ENCODE measurements at places on chromosomes 7 and 10.

DNA sequence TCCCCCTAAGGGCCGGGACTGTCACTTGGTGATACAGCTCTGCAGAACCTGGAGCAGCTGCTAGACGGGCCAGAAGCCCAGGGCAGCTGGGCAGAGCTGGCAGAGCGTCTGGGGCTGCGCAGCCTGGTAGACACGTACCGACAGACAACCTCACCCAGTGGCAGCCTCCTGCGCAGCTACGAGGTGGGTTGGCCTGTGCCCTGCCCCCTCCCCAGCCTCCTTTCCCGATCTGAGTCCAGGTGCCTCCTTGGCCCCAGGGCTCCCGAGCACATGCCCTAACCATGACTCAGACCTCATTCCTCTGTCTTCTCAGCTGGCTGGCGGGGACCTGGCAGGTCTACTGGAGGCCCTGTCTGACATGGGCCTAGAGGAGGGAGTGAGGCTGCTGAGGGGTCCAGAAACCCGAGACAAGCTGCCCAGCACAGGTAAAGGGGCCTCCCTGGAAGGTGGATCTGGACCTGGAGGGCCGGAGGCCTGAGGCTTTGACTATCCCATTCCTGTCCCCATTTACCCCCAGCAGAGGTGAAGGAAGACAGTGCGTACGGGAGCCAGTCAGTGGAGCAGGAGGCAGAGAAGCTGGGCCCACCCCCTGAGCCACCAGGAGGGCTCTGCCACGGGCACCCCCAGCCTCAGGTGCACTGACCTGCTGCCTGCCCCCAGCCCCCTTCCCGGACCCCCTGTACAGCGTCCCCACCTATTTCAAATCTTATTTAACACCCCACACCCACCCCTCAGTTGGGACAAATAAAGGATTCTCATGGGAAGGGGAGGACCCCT is 6.4 kb downstream of the NFKB2 start:
- DNase-seq = no peak

DNA sequence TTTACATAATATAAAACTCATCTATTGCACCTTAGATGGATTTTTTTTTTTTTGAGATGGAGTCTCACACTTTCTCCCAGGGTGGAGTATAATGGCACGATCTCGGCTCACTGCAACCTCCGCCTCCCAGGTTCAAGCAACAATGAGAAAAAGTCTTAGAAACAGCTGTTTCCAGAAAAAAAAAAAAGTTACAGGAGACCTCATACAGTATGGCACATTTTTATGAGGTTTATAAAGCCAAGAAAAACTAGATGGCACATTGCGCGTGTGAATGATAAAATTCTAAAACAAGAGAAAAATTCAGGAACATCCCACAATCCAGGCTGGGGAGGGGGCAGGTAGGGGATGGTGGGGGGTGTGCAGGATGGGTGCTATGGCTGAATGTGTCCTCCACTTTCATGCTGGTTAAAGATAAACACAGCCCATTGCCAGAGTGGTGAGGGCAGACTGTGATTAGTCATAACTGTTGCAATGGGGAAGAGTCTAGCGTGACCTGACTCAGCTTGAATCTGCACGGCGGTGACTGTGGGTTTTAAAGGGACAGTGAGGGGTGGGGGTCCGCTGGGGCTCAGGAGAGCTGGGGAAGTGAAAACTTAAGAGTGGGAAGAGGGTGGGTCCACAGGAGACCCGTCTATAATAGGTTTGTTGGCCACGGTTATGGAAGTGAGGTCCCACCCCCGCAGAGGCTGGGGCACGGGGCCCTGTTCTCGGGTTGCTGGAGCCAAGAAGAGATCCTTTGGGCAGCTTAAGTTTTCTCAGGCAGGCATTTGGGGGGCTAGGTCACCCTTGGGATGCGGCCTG is 11.9 kb upstream of the LRRC27 start:
- peak; percentile 34 for DNase-seq

DNA sequence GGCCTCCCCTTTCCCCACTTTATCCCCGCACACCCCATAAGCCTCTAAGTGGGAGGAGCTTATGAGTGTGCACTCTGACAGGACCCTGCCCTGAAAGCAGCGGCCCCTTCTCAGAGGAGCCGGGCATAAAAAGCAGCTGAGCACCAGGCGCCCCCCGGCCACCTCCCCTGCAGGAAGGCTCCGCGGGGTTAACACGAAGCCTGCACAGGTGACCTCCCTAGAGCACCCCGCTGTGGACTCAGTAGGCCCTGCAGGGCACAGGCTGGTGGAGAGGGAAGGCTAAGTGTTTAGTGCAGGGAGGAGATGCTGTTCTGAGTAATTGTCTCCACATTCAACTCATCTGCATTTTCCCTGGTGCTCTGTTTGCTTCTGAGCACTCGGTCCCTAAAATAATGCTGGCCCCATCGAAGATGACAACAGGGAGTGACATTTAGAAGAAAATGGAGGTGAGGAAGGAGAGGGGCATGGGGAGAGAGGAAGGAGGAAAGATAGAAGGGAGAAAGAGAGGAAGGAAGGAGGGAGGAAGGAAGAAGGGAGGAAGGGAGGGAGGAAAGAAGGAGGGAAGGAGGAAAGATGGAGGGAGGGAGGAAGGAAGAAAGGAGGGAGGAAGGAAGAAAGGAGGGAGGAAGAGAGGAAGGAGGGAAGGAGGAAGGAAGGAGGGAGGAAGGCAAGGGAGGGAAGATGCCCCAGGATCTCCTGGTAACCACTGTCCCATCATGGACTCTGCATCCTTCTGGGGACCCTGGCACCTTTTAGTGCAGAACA is 25.4 kb upstream of the CNPY1 start:
- DNase-seq = no peak

DNA sequence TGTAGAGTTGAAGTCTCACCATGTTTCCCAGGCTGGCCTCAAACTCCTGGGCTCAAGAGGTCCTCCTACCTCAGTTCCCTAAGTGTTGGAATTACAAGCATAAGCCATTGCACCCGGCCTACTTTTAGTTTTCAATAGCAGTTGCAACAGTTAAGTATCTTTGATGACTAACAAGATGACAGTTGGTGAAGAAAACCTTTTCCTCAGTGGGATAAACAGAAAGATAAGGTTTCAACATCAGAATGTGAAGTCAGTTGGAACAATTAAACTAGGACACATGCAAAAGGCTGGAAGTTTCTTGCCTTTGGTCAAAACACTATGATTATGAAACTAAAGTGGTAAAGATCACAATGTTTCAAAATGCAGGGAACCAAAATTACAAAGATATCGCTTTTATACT is 169.2 kb downstream of the ZNF438 start:
- DNase-seq = no peak

DNA sequence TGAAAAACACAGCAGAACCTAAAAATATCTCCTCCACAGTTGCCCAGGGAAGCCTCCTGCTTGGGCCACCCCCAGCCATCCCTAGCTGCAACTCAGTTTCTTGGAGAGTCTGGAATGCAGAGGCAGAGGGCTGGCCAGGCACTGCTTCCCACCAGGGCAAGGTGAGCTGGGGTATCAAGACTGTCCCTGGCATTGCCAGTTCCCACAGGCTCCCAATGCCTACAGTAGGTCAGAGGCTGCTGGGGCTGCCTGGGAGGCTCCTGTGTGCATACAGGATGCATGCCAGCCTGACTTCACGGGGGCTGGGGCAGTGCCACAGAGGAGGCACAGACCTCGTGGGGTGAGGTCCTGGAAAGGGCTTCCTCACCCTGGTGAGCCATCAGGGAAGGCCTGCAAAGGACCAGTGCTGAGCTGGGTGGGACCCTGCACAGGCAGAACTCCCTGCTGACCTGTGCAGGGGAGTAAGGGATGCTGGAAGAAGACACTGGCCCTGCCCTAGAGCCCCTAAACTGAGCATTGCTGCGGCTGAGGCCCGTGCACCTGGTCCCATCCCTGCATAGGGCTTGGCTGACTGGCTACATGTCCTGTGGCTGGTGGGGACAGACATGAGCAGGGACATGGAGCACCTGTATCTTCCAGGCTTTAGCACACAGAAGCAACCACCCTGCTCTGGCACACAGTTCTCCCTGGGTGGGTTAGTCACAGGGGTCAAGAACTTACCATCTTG is 121.9 kb upstream of the RET start:
- DNase-seq = no peak

- DNase-seq = no peak
These were observed 75.0 kb downstream of the RHOBTB1 start for GRCh38 chr10:60868946-60869345.

GRCh38 chr7:48085942-48086341 is 3.1 kb upstream of the UPP1 start:
- DNase-seq = no peak

DNA sequence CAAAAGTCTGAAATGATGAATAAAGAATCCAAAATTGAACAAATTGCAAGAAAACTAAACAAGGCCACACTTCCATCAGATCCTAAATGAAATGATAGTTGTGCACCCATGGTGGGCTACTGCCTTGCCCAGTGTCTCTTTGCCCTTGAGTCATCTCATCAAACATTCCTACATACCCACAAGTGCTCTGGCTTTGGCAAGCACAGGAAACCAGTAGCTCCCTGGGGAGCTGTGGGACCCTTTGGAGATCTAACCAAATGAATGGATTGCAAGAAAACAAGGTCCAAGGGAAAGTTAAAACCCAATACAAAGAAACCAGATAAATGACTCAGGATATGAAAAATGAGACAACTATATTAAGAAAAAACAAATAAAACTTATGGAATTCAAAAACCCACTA is 129.8 kb upstream of the TMEM229A start:
- DNase-seq = no peak

GRCh38 chr10:88236121-88236743 is 346.9 kb downstream of the RNLS start:
- no peak for DNase-seq

DNA sequence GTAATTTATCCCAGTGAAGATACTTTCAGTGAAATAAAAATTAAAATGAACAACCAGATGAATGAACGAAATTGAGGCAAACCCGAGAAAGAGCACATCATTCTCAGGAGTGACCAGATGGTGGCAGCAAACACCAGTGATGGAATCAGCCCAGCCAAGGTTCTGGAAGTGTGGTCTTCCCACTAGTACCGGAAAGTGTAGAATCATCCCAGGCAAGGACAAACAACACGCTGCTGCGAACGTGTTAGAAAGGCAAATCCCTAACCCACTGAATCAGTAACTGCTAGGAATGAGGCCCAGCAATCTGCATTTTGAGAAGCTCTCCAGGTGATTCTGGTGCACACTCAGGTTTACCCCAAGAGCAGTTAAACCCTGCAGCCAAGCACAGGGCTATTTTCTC is 15.5 kb upstream of the SLC18A3 start:
- DNase-seq = no peak

GRCh38 chr10:51371743-51372142 is 297.5 kb downstream of the PRKG1 start:
- DNase-seq = no peak

GRCh38 chr7:103854611-103855010 is 134.8 kb downstream of the RELN start:
- no peak for DNase-seq

All from stimulated activated naive CD4-positive, alpha-beta T cell treated with Interleukin-2 at 50 U/mL for 16 hours (primary cell).